ENCODE measurements at places on chromosomes 6 and 20.

GRCh38 chr6:28742668-28743270, 181.0 kb downstream of the TRIM27 start:
- no peak for DNase-seq

- DNase-seq, result no peak
These were observed 14.5 kb upstream of the MROH8 start for GRCh38 chr20:37193821-37194220.

DNA sequence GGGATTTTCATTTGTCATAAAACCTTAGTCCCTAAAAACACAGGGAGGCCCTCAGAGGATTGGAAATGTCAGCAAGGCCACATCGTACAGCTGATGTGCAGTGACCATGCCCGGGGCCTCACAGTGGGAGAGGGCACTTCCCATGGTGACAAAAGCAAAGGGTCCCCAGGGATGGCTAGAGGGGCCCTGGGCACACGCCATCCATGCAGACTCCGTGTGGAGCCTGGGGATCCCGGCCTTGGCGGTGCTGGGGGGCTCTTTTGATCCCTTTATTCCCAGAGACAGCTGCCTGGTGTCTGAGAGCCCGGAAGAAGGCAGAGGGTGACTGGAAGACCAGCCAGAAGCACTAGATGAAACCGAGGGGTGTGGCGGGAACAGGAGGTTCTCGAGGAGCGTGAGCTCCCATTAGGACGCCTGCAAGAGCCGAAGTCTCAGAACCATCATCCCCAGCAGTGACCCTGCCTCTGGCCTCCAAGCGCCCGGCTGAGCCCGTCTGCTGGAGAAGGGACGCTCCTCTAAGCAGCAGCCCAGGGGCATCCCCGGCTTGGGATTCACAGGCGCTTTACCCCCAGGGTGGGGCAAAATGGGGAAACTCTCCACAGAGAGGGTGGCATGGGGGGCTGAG, 49.1 kb upstream of the FRMD1 start:
- DNase-seq, result no peak

DNA sequence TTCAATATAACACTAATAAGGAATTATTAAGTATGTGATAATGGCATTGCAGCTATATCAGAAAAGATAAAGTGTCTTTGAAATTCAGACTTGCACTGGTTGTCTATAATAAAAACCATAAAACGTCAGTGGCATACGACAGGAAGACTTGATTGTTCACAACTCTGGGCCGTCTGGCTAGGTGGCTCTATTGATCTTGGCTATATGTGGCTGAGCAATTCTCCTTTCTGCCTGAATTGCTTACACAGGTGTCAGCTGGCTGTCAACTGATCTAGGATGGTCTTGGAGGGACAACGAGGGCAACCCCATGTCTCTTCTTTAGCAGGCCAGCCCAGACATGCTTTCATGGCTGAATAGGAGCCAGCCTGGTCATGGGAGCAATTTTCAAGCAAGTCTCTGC, 359.1 kb downstream of the QKI start:
- DNase-seq, result no peak

- no peak for DNase-seq
These were observed 47.8 kb upstream of the GATA5 start for GRCh38 chr20:62523473-62524203.

Data from NCI-H1436 (cell line).